ENCODE measurements at places on chromosomes 6 and 20.
A peak's percentile ranks its signal among the peaks of the same experiment; 100 is the strongest.

DNA sequence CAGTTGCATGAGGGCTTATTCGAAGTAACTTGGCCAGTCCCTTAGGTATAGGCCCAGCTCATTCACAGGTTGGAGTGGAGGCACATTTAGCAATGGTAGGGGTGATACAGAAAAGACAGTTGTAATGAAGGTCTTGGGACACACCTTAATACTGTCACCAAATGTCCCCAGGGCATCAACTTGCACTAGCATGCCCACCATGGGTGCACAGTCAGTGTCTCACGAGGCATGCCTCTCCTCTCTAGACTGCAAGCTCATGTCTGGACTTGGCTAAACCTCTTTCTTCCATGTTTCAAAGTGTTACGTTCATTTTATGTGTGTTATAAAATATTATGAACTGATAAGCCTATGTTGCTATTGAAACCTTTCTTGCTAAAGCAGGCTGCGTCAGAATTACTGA lies 124.0 kb upstream of the ECI2 start:
- no peak for DNase-seq

DNA sequence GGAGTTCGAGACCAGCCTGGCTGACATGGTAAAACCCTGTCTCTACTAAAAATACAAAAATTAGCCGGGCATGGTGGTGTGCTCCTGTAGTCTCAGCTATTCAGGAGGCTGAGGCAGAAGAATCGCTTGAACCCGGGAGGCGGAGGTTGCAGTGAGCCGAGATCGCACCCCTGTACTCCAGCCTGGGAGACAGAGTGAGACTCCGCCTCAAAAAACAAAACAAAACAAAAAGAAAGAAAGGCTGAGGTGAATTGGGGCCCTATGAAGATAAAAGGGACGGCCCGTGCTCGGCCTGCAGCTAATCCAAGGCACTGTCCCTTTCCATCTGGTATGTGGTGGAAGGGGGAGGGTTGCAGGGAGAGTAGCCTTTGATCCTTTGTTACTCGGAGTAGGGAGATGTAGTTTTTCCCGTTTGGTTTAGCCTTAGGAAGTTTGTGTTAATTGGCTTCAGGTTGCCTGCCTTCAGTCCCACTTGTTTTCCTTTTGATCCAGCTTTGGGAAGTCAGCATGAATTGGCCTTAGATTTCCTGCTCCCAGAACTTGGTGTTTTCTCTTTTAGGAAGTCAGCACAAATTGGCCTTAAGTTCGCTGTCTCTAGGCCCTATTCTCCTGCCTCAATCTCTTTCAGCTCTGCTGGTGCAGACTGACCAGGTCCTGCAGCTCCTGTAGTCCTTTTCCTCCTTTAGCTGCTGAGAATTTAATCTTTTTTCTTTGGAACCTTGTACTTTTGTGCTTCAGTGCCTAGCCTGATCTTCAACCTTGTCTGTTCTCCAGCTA lies 36.1 kb upstream of the PAQR8 start:
- no peak for DNase-seq

GRCh38 chr20:15494851-15495250 lies 1078.4 kb downstream of the KIF16B start:
- no peak for DNase-seq

DNA sequence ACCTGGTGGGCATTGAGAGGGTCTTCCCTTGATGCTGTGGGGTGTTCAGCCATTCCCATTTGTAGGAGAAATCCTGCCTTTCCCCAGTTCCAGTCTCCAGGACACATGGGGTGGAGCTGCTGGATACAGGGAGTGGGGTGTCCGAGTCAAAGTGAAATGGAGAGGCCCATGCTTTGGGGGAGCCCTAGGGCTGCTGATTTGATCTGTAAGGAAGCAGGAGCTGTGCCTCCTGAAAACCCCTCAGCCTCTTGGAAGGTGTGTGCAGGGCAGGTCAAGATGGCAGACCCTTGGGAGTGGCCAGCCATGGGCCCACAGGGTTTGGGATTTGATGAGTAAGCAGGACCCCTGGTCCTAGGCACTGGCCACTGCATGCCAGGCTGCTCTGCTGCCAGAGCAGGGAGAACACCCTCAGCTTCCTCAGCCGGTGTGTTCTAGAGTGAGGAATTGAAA lies 82.0 kb downstream of the SERAC1 start:
- DNase-seq: no peak

DNA sequence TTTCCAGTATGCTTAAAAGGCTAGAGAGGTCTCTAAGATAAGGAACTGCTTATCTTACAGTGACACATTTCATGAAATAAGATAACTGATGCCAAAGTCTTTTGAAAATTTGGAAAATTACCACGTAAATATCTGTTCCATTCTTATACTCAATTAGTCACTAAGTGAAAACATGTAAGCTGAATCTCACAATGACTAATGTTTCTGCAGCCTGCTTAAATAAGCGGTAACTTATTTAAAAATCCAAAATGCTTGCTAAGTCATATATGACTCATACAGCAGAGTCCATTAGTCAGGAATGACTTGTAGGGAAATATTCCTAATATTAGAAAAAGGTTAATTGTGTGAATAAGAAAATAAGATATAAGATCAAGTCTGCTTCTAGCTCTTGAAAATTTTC lies 27.8 kb upstream of the LGSN start:
- DNase-seq: peak; percentile 21

DNA sequence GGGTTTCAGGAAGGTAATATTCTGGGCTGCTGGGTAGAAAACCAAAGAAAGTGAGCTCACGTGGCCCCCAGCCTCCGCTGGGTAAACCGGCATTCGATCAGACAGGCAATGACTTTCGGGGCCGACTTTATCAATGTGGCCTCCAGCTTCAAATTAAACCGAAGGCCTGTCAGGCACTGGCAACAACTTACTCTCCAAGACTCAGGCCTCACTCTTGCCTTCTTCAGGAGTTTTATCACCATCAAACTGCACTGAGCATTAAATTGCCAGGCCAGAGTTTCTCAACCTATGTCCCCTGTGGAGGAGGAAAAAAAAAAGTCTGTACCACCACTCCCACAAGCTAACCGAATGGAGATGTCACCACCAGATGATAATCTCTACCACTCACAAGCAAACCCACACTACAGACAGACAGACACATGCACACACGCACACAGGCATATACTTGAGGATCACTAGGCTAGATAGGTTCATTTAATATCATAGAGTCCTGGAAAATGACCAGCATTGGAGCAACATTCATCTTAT lies 1.1 kb upstream of the MBOAT1 start:
- no peak for DNase-seq

GRCh38 chr20:15708984-15709598 lies 864.2 kb downstream of the KIF16B start:
- DNase-seq: no peak

DNA sequence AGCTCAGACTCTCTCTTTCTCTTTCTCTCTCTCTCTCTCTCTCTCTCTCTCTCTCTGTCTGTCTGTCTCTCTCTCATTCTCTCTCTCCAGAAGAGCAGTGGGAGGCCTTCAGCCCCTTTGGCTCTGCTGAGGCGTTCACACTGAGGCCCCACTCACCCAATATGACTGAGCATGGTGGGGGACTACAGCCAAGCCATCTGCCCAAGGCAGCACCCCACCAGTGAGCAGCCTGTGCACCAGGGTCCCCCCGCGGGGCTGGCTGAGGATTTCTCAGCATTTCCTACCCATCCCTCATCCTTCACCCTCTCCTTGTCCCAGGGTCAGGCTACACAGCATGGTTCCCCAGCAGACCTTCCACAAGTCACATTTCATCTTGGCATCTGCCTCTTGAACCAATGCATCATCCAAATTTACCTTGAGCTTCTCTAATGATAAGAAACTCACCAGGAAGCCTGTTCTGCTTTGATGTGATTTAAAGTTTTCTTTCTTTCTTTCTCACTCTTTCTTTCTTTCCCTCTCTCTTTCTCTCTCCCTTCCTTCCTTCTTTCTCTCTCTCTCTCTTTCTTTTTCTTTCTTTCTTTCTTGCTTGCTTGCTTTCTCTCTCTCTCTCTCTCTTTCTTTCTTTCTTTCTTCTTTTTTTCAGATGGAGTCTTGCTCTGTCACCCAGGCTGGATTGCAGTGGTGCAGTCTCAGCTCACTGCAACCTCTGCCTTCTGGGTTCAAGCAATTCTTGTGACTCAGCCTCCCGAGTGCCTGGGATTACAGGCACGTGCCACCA lies 47.1 kb upstream of the NXT1 start:
- DNase-seq: no peak

GRCh38 chr6:1786455-1787453 lies 177.0 kb downstream of the FOXC1 start:
- no peak for DNase-seq

- no peak for DNase-seq
These were observed 831.8 kb downstream of the EPHA7 start for GRCh38 chr6:92587525-92587924.

GRCh38 chr6:82370788-82371187 lies 7.2 kb downstream of the TPBG start:
- no peak for DNase-seq

- no peak for DNase-seq
These were observed 1009.2 kb upstream of the GJE1 start for GRCh38 chr6:141123497-141123896.

GRCh38 chr20:51027035-51027795 lies 4.3 kb upstream of the KCNG1 start:
- no peak for DNase-seq

- peak; percentile 5 for DNase-seq
These were observed 32.9 kb downstream of the MMUT start for GRCh38 chr6:49430187-49430586.

DNA sequence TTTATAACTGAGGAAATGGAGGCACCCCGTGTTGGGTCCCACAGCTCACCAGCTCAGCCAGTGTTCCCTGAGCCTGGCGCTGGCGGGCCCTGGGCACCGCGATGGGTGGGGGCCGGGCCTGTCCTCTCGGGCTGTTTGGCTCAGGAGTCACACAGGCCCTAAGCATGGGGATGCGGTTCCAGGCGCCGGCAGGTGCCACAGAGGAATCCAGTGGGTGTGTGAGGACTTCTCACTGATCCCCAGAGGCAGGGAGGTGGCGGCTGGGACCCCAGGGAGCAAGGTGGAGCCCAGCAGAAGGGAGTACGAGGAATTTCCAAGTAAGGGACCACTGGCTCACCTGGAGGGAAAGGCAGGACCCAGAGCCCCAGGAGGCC lies 57.5 kb downstream of the IRF4 start:
- no peak for DNase-seq

DNA sequence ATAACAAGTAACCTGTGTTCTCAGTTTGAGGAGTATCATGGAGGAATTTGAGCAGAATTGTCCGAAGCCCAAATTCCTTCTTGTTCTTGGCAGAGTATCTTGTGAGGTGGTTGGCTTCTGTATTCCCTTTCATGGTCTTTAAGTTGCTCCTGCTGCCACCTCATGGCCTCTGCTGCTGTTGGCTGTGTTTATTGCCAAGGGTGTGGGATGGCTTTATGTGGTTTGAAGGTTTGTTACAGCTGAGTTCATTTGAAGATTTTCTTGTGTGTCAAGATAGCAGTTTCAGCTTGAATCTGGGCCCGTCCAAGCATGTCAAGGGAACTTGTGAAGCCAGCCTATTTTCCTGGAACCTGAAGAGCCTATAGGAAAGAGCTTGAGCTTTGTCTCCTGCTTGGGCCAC lies 20.2 kb upstream of the TTK start:
- no peak for DNase-seq

DNA sequence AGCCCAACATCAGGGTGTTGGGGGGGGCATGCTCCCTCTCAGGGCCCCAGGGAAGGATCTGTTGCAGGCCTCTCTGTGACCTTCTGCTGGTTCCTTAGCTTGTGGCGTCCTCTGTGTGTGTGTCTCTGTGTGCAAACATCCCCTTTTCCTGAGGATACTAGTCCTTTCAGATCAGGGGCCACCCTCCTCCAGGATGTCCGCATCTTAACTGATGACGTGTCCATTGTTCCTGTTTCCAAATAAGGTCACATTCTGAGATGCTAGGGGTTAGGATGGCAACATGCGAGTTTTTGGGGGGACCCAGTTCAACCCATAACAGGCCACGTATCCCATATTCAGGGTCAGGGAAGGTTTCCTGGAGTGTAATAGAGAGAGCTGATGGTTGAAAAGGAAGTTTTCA lies 40.9 kb downstream of the GMPR start:
- no peak for DNase-seq

GRCh38 chr20:58900397-58900796 lies 47.9 kb downstream of the GNAS start:
- DNase-seq: no peak

DNA sequence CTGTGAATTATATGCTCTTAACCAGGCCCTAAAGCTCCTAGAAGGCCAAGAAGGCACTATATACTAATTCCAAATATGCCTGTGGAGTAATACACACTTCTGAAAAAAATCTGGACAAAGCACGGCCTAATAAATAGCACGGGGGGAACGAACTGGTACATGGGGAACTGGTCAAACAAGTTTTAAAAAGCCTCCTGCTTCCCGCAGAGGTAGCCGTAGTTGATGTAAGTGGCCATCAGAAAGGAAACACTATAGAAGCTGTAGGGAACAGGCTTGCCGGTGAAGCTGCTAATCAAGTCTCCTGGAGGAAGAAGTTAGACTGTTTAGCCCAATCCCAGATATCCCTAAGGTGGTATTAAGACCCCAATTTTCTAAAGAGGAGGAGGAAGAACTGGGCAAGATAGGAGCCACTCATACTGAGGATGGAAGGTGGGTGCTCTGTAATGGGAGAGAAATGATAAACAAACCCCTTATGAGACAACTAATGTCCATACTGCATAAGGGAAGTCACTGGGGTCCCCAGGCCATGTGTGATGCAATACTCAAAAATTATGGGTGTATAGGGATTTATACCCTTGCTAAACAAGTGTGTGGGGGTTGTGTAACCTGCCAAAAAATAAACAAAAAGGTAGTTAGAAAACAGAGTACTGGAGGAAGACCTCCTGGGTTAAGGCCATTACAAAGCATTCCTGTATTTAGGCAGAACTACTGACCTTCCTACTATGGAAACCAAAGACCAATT lies 27.1 kb upstream of the ZNF318 start:
- DNase-seq: no peak

GRCh38 chr6:112253498-112253840 lies 898 bp downstream of the LAMA4 start:
- no peak for DNase-seq

GRCh38 chr6:3755637-3756545 lies 4.4 kb upstream of the PXDC1 start:
- no peak for DNase-seq

GRCh38 chr6:159830501-159831372 lies 30.7 kb downstream of the PNLDC1 start:
- DNase-seq: no peak

Data from HTR-8/SVneo (cell line).